Epithelial cell of proximal tubule (primary cell): ENCODE measurements at places on chromosomes 7 and 10. TPM values are rescaled to one million over a fixed set of nuclear protein-coding genes. Genes with fewer than 3 reads are reported as not detected.
A peak's percentile ranks its signal among the peaks of the same experiment; 100 is the strongest.

GRCh38 chr10:59245686-59246085 is 69.2 kb downstream of the PHYHIPL start:
- DNase-seq: no peak

GRCh38 chr7:10412422-10413019 is 561.2 kb upstream of the PHF14 start:
- no peak for DNase-seq

- no peak for DNase-seq
These were observed 124.7 kb upstream of the UNC5B start for GRCh38 chr10:71087622-71088021.

- DNase-seq: no peak
These were observed 195.0 kb downstream of the CALN1 start for GRCh38 chr7:72217151-72217550.

DNA sequence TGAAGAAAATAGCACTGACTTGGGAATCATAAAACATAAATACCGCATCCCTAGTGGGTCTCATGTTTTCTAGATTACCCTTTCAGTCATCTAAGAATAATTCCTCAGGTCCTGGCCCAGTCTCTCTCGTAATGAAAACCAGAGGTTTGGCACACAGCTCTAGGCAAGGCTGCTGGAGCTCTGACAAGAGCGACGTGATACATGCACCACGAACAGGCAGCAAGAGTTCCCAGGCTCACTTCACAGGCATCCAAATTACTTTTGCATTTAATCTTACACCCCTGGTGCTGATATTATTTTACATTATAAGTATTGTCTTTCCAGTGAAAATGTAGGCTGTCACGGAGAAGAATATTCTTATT is 105.2 kb downstream of the THSD7A start:
- no peak for DNase-seq

DNA sequence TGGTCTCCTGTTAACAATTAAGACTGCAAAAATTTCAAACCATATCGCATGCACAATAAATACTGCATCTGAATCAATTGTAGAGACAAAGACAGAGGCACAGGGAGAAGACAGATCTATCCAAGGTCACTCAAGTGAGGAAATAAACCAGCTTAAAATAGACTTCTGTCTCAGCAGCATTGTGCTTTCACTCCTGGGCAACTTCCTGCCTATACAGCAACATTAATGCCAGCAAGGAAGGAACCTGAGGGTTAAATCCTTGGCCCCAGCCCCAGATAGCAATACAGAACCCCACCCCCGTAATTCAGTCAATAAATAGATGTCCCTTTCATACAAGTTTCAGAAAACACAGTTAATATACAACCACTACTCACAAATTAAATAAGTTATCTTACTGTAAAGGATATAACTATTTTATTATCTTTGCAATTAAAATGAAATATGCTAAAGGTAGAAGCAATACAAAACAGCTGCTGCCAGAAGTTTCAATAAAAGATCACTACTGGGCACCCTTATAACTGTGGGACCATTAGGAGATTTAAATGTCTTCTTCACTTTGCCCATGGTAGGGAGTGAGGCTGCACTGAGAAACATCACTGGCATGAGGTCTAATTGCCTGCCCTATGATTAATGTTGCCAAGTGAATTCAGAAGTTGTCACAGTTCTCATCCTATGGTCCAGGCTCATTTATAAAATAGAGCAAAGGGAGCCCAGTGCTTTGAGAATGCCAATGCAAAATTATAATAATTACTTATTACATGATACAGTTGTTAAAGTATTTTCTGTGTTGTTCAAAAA is 49.4 kb downstream of the CAV1 start:
- no peak for DNase-seq

- DNase-seq: no peak
These were observed 25.9 kb downstream of the LAMB1 start for GRCh38 chr7:107977048-107977447.

DNA sequence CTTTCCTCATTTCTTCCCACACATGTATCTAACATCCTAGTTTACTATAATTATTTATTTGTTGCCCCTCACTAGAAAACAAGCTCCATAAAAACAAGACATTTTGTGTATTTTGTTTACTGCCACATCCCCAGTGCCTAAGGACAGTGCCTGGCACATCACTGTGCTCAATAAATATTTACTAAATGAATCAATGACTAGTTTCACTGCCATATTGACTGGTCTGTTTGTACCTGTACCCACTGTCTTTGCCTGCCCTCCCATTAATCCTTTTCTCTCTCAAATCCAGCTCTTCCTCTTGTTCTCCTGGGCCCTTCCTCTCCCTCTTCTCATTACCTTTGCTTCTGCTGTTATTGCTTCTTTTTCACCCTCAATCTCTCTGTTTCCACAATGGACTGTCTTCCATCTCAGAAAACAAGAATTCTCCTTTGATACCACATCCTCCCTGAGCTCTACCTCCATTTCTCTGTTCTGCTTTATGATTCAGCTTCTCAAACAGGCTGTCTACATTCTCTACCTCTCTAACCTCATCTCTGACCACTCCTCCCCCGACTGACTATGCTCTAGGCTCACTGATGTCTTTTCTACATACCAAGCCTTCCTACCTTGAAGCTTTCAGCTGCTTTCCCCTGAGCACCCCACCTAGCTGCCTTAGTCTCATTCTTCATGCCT is 8.3 kb upstream of the FAM133B start:
- DNase-seq: no peak

DNA sequence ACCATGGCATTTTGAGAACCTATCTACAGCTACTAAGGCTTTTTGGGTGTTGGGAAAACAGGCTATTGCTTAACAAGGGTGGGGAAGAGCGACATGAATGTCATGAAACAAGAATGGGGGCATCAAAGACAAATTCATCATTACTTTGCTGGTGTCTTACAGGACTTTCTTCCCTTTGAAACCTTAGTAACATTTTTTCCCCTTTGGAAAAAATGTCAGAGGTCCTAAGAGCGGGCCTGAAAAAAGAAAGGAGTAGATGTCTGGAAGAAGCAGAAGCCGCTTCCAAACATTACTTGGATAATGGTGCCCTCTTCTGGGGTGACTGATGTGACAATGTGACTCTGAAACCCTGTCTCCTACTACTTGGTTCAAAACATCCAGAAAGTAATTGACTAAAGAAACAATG is 3.8 kb upstream of the DDX50 start:
- peak; percentile 30 for DNase-seq

GRCh38 chr7:69465262-69465661 is 133.0 kb upstream of the AUTS2 start:
- DNase-seq: no peak

- peak; percentile 3 for DNase-seq
These were observed 305.1 kb upstream of the CSTF2T start for GRCh38 chr10:52004342-52004949.

DNA sequence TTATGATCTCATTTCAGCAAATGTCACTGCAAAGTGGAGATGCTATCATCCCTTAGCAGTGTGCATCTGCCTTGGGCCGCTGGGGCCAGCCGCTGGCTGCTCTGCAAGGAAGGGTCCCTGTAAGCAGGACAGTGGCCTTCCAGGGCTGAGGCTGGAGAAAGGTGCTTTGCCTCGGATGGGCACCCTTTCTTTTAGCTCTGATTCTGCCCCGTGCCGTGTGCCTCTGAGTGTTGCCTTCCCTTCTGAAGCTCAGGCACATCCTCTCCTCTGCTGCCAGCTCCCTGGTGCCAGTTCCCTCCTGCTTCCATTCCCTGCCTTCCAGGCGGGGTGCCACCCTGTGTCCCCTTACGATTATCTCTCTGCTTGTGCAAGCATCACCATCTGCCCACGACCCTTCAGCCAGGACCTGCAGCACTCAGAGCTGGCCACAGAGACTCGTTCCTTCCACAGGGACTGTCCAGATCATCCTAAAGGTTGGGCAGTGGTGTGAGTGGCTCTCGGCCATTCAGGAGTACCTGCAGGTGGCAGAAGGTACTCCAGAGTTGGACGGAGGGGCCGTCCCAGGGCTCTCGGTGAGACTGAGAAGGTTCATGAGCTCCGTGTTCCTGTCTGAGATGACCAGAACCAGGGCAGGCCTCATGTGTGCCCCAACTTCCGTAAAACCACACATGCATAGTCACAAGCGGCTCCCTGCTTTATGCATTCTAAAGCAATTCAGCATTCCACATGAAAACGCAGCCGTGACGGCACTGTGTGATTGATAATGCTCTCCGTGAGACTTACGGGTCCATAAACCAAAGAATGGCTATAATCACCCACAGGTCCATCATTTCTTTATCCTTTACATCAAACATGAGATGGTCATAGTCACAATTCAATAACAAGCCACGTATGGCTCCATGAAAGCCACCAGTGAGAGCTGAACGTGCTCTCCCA is 371.4 kb downstream of the DNAJB6 start:
- no peak for DNase-seq

- no peak for DNase-seq
These were observed at the start of gene VIPR2 for GRCh38 chr7:159144758-159145489. TSS of gene VIPR2 (minus strand) at chr7:159144867. CDS start at chr7:159144771, 96 bp downstream.

- no peak for DNase-seq
These were observed 106.8 kb downstream of the APBB1IP start for GRCh38 chr10:26544932-26545331.

DNA sequence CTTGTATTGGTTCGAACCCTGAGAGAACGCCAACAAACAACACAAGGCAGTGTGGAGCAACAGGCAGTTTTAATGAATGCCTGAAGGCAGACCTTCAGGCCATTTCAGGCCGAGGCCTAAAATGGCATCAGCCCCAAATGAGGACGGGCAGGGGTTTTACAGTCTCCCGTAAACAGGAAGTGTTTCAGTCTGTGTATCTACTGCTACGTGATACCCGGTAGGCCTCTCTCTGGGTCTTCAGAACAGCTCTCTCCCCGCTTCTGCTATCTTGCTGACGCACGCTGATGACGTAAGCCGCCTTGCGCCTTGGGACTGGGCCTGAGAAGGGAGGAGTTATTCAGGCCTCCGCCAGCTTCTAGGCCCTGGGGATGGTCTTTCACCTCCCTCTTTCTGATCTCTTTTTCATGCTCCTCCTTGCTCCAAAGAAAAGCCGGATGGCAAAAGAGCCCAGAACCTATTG is 67.7 kb downstream of the ST8SIA6 start:
- no peak for DNase-seq

DNA sequence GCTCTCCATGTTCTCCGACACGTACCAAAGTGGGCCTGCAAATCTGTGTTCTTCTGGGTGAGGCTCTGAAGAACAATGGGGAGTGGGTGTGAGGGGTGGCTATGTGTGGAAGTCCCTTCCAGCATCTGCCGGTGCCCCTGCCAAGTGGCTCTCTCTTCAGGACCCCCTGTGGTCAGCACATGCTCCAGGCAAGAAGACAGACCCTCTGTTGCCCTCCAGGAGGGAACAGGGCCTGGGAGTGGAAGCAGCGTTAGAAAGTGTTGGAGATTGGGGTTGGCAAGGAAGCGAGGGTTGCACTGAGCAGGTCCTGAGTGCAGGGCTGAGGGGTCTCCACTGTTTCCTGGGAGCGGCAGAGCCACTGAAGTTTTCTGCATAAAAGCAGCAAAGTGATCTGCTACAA is 60.5 kb downstream of the EMX2 start:
- DNase-seq: no peak

- DNase-seq: no peak
These were observed 446.0 kb upstream of the PODXL start for GRCh38 chr7:132002343-132002968.

- no peak for DNase-seq
These were observed 10.7 kb upstream of the FMC1 start for GRCh38 chr7:139330333-139331030.

DNA sequence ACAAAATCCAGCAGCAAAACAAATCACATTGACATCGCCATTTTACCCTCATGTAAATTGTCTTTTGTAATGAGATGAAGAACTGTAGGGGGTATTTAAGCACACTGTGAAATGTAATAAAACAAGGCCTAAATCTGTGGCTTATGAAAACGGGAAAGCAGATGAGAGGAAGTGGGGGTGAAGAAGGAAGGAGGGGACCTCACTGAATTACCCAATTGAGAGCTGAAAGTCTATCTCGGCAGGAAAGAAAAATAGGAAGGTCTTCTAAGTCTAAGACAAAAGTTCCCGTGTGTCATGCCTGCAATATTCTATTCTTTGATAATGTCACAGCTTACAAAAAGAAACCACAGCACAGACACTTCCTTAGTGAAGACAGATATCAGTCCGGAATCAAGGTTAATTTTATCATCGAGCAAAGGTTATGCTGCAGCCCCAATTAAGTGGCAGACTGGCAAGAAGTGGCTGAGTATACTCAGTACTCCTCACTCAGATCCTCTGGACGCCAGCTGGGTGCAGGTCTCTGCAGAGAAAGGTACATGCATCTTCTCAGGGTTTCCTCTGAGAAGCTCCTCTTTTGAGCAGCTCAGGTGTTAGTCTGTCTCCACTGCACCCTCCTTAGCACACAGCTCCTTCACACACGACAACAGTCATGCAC is 239.7 kb downstream of the FANK1 start:
- DNase-seq: no peak

DNA sequence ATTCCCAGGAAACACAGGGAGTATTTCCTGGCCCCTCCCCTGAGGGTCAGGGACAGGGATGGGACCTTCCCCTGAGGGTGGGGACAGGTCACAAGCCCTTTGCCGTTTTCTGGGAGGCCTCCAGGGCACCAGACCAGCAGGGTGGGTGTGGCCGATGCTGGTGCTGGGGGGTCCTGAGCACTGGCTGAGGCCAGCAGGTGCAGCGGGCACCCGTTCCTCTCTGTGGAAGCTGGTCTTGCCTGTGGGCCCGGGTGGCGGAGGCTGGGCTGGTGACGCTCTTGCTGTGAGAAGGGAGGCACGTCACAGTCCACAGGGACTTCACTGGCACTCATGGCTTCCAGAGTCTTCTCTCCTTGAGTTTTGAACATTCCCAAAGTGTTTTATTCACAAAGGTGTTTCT is 44.2 kb upstream of the CFAP46 start:
- no peak for DNase-seq

DNA sequence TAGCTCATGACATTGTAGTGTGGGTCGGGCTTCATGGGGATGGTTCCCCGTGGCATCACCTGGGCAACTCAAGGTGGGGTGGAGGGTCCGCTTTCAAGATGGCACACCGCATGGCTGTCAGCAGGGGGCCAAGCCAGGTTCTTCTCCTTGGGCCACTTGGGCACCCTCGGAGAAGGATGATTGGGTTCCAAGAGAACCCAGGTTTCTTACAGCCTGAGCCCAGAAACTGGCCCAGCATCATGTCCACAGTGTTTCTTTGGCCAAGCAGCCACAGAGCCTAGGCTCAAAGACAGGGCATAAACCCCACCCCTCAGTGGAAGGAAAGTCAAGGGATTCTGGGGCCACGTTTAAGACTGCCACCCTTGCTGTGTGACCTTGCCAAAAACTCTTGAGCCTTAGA is 110.6 kb downstream of the PTPN20 start:
- DNase-seq: no peak

The HOXA7 gene
- 21.4 and 27.9 TPM in 2 replicates for total RNA-seq

The CDH23 gene
- total RNA-seq: under 0.01 TPM in 1 of 2 replicates, not detected in the other

The SLC26A5 gene
- total RNA-seq: not detected in 2 replicates

The SPDYE5 gene
- total RNA-seq: not detected in 2 replicates

The PPIF gene
- total RNA-seq: 62.0 and 99.4 TPM in 2 replicates

The NSMCE4A gene
- 62.4 and 72.9 TPM in 2 replicates for total RNA-seq

The HTR5A gene
- not detected in 2 replicates for total RNA-seq

The DYNC1I1 gene
- 0.06 and 0.14 TPM in 2 replicates for total RNA-seq

The PAX4 gene
- total RNA-seq: not detected in 2 replicates

The PRR15 gene
- 8.1 and 14.0 TPM in 2 replicates for total RNA-seq

The VGF gene
- 1.4 and 20.9 TPM in 2 replicates for total RNA-seq

The RSBN1L gene
- total RNA-seq: 7.6 and 13.0 TPM in 2 replicates

The WDR86 gene
- total RNA-seq: 0.07 and 3.1 TPM in 2 replicates

The CTNNA3 gene
- total RNA-seq: under 0.01 and 0.46 TPM in 2 replicates

The UTF1 gene
- not detected in 2 replicates for total RNA-seq
